ENCODE measurements at places on chromosomes 2 and 18.

GRCh38 chr18:64118406-64118805 is 30.5 kb downstream of the LINC00305 start:
- no peak for ATAC-seq

- no peak for ATAC-seq
These were observed 1.5 kb downstream of the GAREM1 start for GRCh38 chr18:32469190-32469651.

GRCh38 chr2:237869343-237870102 is 10.1 kb downstream of the RAMP1 start:
- no peak for ATAC-seq

- no peak for ATAC-seq
These were observed 185.4 kb downstream of the INHBB start for GRCh38 chr2:120531365-120531764.

GRCh38 chr2:50582164-50582563 is 449.8 kb downstream of the NRXN1 start:
- ATAC-seq = no peak

GRCh38 chr2:197952540-197953202 is 148.3 kb downstream of the PLCL1 start:
- no peak for ATAC-seq

- no peak for ATAC-seq
These were observed 900.1 kb downstream of the MBD2 start for GRCh38 chr18:53324353-53324752.

GRCh38 chr2:70403267-70404053 is 101.6 kb upstream of the FAM136A start:
- no peak for ATAC-seq

- no peak for ATAC-seq
These were observed 81.8 kb downstream of the FASTKD2 start for GRCh38 chr2:206846981-206847834.

DNA sequence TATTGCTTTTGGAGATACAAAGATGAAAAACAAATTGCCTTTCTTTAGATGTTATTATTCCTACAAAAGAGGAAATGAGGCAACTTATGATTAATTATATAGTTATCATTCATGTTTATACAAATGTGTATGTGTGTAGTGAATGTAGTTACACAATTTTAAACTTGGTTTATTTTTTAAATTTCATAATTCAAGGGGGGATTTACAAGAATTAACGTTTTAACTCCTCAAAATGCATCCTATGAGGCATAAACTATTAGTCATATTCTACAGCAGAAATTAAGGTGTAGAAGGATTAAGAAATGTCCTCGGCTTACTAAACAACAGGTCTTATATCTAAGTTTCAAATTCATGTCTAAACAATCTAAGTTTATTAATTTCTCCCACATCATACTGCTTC is 1545.8 kb downstream of the LRP1B start:
- no peak for ATAC-seq

DNA sequence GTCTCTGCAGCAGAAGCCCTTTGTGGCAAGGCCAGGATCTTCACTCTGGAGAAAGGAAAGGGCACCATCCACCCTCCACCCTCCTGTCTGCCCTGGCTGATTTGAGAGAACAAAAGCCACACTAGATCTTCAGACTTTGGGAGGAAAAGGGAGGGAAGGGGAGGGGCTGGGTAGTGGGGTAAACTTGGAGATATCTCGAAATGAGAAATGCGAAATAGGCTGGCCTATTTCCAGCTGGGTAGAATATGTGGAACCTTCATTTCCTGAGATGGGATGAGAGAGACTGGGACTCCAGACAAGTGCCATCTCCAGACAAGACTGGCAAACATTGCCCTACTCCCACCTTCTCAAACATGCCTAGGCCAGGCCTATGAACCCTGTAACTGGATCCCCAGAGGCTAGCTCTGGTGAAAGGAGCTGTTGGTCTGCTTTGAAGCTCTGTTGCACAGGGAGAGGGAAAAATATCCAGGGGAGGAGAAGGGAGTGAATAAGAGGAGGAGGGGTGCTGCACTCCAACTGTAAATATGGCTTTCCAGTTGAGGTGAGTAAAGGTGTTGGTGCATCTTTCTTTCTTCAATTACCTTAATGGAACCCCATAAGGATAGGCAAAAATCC is 1.7 kb downstream of the HOXD12 start:
- no peak for ATAC-seq

DNA sequence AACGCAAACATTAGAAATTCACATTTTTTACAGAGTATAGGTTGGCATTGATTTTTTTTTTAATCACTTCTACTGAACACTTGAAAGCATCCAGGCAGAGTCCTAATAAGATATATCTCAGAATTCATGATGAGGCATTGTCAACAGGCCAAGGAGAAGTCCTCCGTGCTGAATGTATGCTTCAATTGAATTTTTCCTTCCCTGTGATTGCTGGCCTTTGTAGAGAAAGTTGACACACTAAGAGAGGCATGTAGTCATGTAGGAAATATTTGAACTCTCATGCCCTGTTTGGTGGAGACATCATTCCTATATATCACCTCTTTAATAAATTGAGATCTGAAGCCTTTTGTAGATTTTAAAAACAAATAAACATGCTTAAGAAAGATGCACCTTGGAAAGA is 844.9 kb downstream of the CPS1 start:
- peak; percentile 33 for ATAC-seq

DNA sequence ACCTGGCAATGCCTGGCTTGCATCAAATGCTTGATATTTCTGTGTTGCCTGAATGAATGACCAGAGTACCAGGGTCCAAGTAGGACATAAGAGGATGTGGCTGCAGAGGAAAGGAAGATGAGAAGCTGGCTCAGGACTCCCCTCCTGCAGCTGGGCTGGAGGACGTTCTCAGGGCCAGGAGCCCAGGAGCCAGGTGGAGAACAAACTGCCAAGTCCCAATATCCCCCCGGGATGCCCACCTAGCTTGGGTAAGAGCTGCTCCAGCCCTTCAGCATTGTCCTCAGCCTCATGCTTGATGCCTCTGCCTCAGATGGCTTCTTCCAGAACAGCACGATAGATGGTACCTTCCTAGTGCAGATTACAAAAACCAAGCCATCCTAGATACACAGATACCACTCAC is 8.6 kb upstream of the ATP6V1B1 start:
- no peak for ATAC-seq

DNA sequence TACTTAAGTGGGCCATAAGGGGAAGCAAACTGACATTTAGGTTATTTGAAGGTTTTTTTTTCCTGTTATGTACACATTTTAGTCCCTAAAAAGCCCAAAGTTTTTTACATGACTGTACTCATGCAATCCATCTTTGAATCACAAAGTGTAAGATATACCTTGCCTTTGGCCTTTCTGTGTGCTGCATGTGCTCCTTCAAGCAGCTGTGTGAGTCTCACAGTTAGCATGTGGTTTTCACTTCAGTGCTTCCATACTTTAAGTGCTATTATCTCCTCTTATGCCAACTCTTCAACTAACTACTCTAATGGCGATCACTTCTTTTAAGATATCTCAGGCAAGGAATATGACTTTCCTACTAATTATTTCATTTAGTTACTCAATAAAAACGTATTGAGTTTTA is 597.1 kb upstream of the ACVR2A start:
- ATAC-seq = no peak

DNA sequence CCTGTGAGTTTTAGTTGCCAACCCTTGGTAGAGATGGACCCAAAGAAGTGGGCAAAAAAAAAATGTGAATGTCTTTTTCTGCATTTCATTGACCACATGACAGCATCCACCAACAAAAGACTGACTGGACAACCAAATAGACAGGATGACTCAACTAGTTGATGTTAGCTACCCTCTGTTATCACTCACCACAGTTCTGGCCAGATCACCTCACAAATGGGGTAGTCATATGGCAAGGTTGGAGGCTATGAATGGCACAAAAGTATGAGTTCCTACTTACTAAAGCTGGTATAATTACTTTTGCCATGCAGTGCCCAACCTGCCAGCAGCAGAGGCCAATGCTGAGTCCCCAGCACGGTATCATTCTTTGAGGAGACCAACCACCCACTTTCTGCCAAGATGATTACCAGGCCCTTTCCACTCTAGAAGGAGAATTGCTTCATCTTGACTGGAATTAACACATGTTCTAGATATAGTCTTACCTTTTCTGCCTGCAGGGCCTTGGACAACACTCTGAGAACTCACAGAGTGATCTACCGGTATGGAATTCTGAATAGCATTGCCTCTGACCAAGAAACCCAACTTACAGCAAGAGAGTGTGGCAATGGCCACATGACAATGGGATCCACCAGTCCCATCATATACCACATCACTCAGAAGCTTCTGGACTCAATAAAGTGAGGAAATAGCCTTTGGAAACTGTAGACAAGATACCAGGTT is 20.1 kb upstream of the TCF7L1 start:
- ATAC-seq = no peak

DNA sequence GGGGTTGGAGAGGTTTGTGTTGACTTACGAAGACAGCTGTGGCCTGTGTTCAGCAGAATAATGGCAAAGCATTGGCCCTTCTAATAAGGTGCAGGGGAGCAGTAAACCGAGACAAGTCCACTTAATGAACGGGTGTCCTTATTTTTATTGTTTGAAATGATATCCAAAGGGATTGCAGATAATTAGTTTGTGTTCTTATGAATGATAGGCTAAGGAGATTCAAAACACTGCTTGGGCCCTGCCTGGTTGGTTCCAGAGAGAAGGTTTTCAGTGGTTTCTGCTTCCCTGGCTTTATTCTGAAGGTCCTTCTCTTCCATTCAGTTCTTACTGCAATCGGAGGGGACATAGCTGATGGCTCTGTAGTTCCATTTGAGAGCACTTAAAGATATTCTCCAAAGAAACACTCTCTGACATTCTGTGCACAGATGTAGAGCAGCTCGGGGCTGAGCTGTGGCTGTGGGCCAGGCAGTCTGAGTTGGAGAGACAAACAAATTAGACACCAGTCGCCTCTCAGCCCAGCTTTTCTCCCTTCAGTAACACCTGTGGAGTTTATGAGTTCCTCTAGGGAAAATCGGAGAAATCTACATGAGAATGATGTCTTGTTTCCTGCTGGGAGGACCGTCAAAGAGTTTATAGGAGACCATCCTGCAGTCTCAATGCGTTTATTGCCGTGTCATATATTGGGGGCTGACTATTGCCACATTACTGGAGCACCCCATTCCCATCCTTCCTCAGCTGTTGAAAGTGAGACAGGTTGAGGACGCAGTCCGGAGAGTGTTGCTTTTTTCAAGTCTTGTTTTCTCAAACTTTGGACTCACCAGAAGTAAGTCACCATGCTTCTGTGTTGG is 6.5 kb downstream of the GREB1 start:
- ATAC-seq = peak; percentile 40

DNA sequence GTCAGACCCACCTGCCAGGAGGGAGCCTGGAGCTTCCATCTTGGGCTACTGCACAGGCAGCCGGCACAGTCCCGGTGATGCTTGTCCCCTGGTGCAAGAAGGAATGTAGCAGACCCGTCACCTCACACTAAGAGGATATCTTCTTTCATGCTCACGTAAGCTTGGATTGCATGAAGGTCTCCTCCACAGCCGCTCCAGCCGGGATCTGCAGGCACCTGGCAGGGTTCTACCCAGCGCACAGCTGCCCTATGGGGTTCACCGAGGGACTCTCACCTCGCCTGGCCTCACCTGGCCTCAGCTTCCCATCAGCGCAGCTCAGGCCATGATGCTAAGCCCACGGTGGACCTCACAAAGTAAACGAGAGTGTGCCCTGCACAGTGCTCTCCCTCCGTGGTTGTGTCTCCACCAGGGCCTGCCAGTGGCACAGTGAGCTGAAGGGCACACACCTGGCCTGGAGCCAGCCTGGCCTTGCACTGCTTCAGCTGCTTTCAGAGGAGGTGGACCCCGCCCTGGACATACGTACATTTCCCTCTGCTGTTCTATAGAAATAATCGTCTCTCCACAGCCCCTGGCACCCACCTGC is 239.1 kb downstream of the SEPTIN10 start:
- no peak for ATAC-seq

DNA sequence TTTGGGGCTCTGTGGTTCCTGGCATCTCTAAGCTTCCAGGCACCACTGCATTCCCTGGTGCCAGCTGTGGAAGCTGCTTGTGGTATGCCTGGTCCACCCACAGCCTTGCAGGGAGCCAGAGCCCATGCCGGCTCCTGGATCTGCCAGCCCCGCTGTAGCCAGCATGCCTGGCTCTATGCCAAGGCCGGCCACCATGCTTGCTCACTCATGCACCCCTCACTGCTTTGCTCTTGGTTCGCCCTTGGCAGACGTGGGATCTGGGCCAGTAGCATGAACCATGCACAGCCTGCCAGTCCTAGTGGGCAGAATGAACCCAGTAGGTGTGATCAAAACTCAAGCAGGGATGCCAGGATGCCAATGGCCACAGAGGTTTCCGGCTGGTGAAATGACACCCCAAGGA is 634.2 kb upstream of the TMEFF2 start:
- no peak for ATAC-seq

DNA sequence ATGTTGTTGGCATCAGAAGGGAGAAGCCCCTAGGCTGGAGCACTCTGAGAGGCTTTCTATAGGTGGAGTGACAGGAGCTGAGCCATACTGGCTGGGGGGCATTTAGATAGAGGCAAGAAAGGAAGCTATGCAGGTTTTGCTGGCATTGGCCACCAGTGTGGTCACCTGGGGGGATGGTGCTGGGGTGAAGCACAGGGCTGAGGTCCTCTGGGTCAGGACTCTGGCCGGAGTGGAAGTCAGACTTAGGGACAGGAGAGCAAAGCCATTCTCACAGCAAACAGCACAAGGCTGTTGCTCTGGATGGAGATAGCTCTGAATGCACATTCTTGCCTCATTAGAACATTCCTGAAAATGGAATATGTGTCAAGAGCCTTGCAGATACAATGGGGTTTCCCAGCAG is 47.4 kb downstream of the NTSR2 start:
- ATAC-seq = no peak

GRCh38 chr2:138496096-138496651 is 5.4 kb upstream of the SPOPL start:
- ATAC-seq = no peak

DNA sequence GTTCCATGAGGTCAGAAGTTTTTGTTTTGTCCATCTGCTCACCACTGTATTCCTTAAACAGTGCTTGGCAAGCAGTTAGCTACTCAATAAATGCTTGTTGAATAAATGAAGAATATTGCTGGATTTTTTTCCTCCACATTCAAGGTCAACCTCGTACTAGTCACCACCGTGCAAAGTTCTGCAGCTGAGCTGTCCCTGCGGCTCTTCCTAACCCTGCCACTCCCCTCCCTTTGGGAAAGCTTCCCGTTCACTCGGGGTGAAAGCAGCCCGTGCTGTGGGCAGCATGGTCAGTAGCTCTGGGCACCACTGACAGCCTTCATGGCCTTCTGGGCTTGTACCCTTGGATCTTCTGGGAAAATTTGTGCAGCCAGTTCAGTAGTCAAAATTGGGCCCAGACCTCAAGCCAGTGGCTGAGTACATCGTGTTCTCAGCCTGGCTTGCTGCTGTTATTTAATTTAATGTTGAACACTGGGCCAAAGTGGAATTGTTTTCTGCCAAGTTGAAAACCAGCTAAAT is 469.3 kb upstream of the RAB12 start:
- ATAC-seq = no peak

Data from motor neuron (in vitro differentiated cells).